ENCODE measurements at places on chromosomes 1 and 21. TPM values are rescaled to one million over a fixed set of nuclear protein-coding genes. Genes with fewer than 3 reads are reported as not detected.
A peak's percentile ranks its signal among the peaks of the same experiment; 100 is the strongest.

DNA sequence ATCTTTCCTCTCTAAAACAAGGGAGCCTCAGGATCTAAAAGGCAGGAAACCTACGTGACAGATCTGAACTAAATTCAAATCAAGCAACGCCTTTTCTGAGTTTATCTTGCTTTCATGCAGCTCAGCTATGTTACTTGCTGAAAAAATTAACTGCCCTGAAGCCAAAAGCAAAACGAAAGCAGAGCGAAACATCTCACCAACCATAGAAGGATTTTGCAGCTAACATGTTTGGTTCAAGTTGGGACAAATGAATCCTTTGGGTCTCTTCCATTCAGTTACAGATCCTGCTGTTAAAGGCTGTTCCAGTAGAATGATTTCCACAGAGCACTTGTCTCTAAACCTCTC lies 482 bp downstream of the SLC2A5 start:
- H3K4me3 ChIP-seq = no peak overlapping the region
- H3K27me3 ChIP-seq = no peaks in the 10 kb centered on the region
- no peak for DNase-seq
- no peaks in the 10 kb centered on the region for H3K4me1 ChIP-seq
- H3K36me3 ChIP-seq = no peaks in the 10 kb centered on the region
- H3K27ac ChIP-seq = no peak overlapping the region

GRCh38 chr1:41812051-41812450 lies 106.7 kb downstream of the HIVEP3 start:
- H3K4me3 ChIP-seq = no peak overlapping the region
- no peaks in the 10 kb centered on the region for H3K4me1 ChIP-seq
- no peaks in the 10 kb centered on the region for H3K27me3 ChIP-seq
- H3K27ac ChIP-seq = no peak overlapping the region
- no peaks in the 10 kb centered on the region for H3K36me3 ChIP-seq
- peak; percentile 54 for DNase-seq

Gene RHBG
- total RNA-seq = 1.00 TPM

GRCh38 chr1:102852613-102853012 lies 255.7 kb downstream of the COL11A1 start:
- H3K27me3 ChIP-seq = no peaks in the 10 kb centered on the region
- no peaks in the 10 kb centered on the region for H3K36me3 ChIP-seq
- H3K4me3 ChIP-seq = no peak overlapping the region
- DNase-seq = no peak

GRCh38 chr1:69271587-69272125 lies 296.1 kb upstream of the LRRC7 start:
- H3K4me3 ChIP-seq = no peak overlapping the region
- no peaks in the 10 kb centered on the region for H3K36me3 ChIP-seq
- no peak for DNase-seq
- H3K27ac ChIP-seq = no peak overlapping the region
- H3K4me1 ChIP-seq = peaks cover 12% of the 10 kb centered on the region

DNA sequence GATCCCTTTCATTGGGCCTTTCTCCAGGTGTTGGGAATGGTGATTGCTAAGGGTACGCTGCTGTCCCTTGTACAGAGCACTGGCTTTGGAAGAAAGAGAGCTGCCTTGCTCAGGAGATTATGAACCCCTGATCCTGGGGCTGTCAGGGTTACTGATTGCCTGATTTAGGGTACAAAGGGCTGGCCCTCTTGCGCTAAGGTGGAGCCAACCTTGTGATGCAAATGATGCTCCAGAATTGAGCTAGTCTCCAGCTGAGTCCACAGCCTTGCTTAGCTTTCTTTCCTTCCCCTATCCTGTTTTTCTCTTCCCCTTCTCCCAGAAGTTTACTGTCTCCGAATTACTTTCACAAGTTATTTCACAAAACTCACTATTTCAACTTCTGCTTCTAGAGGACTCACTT lies 334.7 kb downstream of the AMY1C start:
- no peaks in the 10 kb centered on the region for H3K36me3 ChIP-seq
- H3K27me3 ChIP-seq = no peaks in the 10 kb centered on the region
- no peak for DNase-seq
- H3K4me1 ChIP-seq = no peaks in the 10 kb centered on the region

Gene CREG1
- total RNA-seq = 48.0 TPM

DNA sequence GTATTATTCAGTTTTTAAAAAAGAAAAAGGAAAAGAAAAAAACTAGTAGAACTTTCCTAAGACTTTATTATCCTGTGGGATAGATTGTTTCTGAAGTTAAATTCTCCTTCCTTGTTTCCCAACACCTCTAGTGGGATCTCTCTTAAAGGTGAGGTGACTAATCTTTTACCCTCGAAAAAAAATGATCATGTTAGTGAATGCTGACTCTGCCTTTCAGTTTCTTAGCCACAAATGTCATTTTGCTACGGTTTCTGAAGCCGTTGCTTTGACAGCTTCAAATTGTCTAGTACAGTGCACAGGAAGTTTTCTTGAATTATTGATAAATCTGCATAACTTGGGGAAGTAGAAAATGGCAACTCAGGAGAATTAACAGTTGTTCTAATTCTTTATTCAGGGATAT lies 13.0 kb upstream of the NEK7 start:
- H3K4me1 ChIP-seq = no peaks in the 10 kb centered on the region
- H3K36me3 ChIP-seq = no peaks in the 10 kb centered on the region
- H3K27me3 ChIP-seq = no peaks in the 10 kb centered on the region
- DNase-seq = no peak

DNA sequence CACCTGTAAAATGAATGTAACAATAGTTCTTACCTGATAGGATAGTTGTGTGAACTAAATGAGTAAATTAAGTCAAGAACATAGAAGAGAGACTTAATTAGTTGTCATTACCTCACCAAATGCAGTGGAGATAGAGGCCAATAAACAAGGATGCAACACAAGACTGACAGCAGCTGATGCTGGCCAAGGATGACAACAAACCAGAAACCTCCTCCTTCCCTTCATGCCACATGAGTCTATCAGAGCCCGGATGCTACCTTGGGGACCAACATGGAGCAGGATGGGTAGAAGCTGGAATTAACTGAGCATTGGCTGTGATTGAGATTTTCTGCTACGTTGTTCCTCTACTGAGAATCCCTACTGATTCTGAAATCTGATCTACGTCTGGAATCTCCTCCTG lies 30.3 kb upstream of the USP1 start:
- no peak overlapping the region for H3K27ac ChIP-seq
- no peaks in the 10 kb centered on the region for H3K4me1 ChIP-seq
- no peaks in the 10 kb centered on the region for H3K36me3 ChIP-seq
- H3K27me3 ChIP-seq = no peaks in the 10 kb centered on the region
- DNase-seq = no peak

GRCh38 chr1:193685986-193686385 lies 499.6 kb upstream of the B3GALT2 start:
- H3K4me3 ChIP-seq = no peak overlapping the region
- H3K27ac ChIP-seq = no peak overlapping the region
- no peaks in the 10 kb centered on the region for H3K27me3 ChIP-seq
- no peak for DNase-seq

DNA sequence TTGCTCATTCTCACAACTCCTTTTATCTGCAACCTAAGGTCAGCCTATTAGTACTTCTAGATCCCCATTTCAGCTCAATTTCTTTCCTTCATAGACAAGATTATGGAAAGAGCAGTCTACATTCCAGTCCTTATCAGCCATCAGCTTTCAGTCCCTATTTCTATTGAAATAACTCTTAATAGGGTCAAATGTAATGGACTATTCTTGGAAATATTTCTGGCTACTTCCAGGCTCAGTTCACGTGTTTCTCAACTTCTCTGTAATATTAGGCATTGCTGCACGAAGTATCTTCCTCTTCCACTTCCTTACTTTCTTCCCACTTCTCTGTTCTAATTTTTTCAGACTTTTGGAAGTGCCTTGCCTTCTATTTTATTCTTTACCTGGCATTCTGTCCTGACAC lies 232.9 kb upstream of the USP25 start:
- no peaks in the 10 kb centered on the region for H3K27me3 ChIP-seq
- no peak overlapping the region for H3K27ac ChIP-seq
- DNase-seq = no peak

DNA sequence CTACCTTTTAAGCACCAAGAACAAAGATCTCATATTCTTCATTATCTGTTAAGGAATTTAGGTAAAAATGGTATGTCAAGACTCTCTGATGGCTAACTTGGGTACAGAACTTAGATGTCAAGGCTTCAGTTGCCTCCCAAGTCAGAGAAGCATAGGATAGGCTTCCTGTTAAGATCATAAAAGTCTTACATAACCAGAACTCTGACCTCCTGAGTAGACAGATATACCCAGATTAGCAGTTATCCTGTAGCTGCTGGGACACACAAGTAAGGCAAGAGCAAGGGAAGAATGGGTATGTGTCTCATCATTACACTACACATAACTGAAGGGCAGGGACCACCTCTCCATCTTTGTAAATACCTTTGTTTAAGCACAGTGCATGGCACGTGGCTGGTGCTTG lies 15.4 kb upstream of the KLHL12 start:
- H3K27ac ChIP-seq = no peak overlapping the region
- no peaks in the 10 kb centered on the region for H3K4me1 ChIP-seq
- no peak for DNase-seq
- H3K36me3 ChIP-seq = peaks cover 4% of the 10 kb centered on the region
- H3K4me3 ChIP-seq = no peak overlapping the region

DNA sequence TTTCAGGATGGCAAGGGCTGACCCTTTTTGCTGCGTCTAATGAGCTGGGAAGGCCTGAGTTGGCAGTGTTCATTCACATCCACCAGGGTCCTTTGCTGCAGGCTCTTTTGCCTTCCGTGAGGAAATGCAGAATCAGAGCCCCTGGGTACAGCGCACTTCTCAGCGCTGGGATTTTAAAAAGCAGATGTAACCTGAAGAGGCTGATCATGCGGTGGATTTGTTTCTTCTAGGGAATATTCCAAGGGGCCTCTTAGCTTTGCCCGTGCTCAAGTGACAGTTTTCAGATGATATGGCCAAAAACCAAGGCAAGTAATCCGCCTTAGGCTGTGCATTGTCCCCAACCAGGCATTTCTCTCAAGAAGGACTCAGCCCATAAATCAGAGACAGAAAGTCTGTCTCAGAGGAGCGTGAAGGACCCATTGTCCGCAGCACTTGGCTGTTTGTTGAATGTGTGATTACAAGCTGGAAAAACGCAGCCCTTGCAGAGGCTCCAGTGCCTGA lies 237.6 kb downstream of the PTPRC start:
- H3K36me3 ChIP-seq = no peaks in the 10 kb centered on the region
- no peak overlapping the region for H3K4me3 ChIP-seq
- H3K4me1 ChIP-seq = no peaks in the 10 kb centered on the region
- no peak overlapping the region for H3K27ac ChIP-seq
- no peak for DNase-seq
